Prostate gland (tissue), 2 donors: ENCODE measurements at places on chromosomes 5 and 9. TPM values are rescaled to one million over a fixed set of nuclear protein-coding genes. Genes with fewer than 3 reads are reported as not detected.

The PLEKHG4B gene
- total RNA-seq, result 8.9 TPM

The ADGRV1 gene
- total RNA-seq, result 16.4 TPM

The SYNPO gene
- total RNA-seq, result 61.0 TPM

The THBS4 gene
- 21.5 TPM for total RNA-seq

DNA sequence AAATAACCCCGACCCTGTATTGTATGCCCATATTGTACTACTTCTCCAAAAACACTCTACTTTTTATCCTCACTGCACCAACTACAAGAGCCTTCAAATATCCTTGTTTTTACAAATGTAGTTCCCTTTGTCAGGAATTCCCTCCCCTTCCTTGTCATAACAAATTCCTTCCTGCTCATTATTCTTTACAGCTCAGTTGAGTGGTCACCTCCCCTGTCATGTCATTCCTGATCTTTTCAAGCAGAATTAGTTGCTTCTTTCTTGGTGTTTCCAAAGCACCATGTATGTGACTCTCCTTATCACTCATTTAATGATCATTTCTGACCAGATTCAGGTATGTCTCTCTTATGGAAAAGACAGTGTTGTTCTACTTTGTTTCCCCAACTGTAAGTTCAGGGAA is 194.2 kb upstream of the SMC2 start:
- no peak for DNase-seq

GRCh38 chr5:116488356-116489041 is 86.1 kb downstream of the SEMA6A start:
- no peak for DNase-seq

DNA sequence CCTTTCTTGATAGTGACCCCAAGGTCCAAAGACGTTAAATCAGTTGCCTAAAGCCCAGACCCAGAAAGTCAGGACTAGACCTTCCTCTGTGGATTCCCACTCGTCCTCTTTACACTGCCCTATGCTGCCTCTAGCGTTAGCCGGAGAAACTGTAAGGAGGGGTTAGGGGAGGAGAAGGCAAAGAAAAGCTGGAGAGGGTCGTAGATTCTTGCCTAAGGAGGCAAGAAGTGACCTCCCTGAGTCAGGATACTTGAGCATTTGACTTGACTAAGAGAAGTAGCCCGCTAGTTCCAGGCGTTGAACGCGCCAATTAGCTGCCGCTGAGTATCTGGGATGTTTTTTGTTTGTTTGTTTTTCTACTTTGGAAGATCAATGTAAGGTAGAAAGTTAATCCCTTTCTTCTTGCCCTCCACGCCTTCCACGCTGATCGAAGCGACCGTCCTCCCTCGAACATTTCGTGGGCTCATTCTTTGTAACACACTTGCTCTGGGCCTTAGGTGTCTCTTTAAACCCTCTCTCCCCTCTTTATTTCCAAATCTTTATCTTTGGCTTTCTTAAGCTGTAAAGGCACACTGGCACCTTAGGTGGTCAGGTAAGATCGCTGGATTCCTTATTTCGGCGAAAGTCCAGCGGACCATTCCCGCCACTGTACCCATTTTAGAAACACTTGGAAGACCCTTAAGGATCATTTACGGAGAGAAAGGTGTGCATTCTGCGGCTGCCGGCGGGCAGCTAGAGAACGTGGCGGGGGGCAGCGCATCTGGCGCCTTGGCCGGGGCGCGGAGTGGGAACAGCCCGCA is 5.1 kb upstream of the RGMB start:
- no peak for DNase-seq

- DNase-seq, result no peak
These were observed 5.7 kb downstream of the CLTB start for GRCh38 chr5:176410486-176411180.

- DNase-seq, result no peak
These were observed 7.6 kb downstream of the MAP3K1 start for GRCh38 chr5:56822981-56823380.

DNA sequence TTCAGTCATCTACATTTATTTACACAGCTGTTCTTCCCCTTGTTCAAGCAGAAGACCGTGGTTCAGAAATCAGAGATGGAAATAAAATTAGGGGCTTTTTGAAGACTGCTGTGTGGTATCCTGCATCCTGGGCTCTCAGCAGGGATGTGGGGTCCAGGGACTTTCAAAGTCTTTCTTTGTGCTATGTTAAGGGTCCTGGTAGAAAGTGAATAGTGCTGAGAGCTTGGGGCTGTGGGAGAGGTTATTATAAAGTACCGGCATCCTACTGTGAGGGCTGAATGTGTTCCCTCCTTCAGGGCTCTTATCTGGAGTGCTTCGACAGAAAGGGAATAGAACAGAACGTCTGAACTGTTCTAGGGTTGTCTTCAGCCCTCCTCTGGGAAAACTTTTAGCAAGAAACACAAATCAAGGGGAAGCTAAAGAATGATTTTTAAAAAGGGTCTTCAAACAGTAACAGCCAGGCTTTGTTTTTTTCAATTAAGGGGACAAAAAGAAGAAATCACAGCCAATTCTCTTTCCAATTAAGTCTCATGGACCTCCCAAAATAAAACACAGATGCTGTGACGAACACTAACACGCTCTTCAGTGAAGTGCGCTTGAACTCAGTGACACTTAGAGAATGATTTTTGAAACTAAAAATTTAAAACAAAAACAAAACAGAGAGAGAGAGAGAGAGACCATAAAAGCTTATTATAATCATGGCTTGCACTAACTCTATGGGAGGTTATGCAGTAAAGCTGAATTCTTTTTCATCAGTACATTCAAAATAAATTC is 15.7 kb upstream of the SLC1A3 start:
- no peak for DNase-seq

DNA sequence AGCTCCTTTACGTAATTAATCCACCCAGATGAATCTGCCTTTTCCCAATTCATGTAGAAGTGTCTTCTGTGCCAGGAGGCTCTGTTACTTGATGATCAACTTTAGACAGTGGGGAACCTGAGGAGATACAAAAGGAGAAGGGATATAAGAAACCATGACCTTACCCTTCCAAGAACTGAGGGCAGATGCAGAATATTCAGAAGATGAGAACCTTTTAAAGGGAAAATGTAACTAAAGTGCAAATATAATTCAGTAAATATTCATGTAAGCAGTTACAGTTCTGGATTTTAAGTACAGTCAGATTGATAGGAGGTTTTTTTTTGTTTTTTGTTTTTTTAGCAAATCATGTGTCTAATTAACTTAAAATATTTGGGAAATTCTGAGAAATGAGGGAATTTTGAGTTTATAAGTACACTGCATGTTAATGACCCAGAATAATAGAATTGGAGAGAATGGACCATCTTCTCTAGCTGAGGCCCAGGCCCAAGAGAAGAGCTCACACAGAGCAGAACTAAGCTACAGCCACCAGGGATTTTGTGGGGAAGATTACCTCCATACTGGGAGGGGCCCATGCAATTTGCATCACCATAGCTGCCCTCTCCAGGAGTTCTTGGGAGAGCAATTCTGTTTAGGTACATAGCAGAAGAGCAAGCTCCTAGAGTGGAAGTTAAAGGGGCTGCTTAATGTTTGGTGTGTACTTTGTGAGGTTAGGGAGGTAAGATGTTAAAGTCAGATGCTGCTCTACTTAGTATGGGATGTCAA is 61.5 kb downstream of the SV2C start:
- DNase-seq, result no peak

- no peak for DNase-seq
These were observed 164.6 kb upstream of the MEF2C start for GRCh38 chr5:89047571-89047970.

DNA sequence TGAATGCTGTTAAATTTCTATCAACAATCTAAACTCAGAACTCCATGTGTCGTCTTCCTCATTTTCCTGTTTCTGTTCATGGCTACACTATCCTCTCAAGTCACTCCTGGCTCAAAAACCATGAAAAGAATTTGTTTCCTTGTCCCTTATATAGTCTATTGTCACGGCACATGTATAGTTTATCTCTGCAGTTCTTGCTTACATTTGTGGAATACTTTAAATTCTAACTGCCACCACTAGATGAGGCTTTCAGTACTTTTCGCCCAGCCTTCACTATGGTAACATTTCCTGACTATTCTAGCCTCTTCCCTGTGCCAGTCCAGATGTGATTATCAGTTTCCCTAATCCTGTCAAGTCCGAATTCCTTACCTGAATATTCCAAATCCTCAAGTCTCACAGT is 34.6 kb downstream of the PKD2L2 start:
- DNase-seq, result no peak

DNA sequence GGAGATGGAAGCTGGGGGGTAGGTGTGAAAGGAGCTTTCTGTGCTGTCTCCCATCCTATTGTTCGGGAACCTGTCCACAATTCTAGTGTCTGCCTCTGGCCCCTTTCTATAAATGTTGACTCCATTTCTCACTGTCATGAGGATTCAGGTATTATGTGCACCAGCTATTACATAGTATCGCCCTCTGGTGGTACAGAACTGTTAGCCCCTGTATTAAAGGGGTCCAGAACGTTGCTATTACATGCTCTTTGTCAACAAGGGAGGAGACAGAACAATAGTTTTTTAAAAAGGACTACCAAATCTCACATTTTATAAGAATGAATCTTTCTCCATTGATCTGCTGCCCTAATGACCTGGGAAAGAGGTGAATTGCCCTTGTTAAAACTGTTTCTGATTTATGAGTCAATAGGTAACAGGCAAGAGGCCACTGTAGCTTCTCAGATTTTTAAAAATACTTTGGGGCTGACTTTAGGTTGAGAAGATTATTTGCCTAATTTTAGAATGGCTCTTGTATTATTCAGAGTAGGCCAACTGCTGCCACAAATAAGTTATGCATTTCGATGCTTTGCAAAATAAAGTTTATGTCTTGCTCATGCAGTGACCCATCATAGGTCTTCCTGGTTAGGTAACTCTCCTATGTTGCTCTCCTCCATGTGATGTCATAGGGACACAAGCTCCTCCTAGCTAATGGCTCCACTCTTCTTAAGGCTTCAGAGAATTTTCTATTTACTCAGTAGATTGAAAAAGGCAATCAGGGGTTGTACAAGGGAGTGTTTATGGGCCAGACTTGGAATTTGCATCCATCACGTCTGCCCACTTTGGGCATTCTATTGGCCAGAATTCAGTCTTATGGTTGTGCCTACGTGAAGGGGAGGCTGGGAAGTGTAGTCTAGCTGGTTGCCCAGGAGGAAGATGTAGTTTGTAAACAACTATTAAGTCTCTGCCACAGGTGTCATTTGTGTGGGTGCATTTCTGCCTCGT is 20.8 kb downstream of the DCANP1 start:
- DNase-seq, result no peak
